ENCODE measurements at places on chromosomes 1 and 21.

DNA sequence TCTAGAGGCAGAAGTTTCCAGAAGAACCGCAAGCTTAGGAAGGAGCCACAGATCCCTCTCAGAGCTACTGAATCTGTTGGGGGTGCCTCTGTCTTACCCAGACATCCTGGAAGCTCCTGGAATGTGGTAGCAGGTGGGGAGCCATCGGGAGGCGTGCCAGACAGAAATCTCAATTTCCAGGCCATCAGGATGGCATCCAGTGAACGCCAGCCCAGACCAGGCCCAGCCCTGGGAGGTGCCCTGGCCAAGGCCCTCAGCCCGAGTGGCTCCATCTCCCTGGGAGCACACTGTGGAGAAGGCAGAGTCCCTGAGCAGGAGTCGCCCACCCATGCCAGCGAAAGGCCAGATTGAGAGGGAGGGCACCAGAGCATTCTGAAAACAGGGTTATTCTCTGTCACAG, 2.5 kb downstream of the ABCA4 start:
- no peak for DNase-seq

DNA sequence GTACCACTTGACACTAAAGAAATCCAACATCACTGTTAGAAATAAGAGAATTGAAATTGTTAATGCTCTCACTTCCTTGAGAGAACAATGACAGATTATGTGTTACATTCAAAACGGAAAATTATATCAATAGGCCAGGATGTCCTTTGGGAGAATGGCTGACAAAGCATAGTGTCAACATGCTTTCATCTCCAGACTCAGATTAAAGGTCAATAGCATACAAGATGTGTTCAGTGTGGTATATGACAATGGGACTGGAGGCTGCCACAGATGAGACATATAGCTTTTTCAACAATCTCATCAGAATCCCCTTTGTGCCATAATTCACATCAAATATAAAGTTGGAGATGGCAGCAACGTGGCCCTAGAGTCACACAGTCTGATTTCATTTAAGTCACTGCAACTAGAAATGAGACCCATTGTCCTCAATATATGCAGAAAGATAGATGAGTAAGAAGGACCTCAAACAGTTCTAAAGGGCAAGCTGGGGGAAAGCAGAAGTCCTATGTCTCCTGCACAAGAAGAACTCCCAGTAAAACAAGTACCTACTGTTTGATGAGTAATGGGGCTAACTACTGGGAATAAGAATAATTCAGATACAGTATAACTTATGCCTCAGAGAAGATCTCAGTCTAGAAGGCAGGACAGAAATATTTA, 327.9 kb downstream of the TTLL7 start:
- DNase-seq, result no peak

DNA sequence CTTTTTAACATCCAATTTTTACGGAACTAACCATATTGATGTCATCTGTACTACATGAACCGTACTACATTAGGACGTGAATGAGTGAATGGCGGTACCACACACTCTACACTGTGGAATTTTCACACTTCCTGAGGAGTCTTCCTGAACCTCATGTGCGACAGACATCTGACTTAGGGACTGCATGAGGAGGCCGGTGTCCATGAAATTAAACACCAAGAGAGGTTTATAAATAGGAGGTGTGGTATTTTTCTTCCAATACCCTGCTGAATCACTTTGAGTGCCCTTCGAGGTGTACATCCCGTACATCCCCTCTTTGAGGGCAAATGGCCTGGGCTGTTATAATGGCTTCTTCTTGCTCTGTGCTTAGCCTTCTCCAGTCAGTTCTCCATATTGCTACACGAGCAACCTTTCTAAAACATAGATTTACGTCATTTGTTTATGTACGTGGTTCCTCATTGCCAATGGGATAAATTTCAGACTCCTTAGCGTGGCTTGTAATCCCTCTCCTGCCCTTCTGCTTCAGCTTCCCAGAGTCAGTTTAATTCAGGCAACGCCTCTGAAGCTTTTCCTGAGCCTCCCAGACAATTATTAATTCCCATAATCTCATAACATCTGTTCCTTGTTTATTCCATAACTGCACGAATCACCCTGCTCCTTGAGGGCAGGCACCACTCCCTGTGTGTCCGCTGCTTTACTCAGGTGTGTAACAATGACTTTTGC, 9.4 kb downstream of the ST3GAL3 start:
- no peak for DNase-seq

- DNase-seq, result no peak
Measured at GRCh38 chr1:21921100-21921875, 15.8 kb downstream of the HSPG2 start.

DNA sequence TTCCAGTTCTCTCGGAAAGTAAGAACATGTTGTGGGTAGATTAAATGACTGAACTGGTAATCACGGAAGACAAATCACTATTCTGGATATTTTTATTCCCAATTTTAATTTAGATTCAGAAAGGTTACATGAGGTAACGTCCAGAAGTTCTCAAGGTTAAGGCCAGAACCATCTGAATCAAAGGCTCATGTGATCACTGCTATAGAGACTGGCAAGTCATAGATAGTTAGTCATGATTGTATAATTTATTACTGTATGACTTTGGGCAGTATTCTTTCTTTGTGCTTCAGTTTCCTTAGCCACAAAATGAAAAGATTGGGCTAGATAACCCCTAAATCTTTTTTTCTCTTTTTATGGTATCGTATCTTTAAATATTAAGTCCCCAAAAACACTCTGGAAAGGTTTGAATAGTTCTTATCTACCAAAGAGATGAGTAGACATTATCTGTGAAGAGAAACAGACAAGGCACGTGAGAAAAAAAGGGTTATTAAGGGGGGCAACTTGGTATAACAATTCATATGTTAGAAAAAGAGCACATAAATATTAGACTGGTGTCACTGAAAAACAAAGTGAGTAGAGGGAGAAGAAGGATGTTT, 241.0 kb downstream of the PTPRC start:
- no peak for DNase-seq

- DNase-seq, result no peak
Measured at GRCh38 chr1:194114288-194114687, 927.9 kb upstream of the B3GALT2 start.

- no peak for DNase-seq
Measured at GRCh38 chr1:218347723-218348627, 2.8 kb downstream of the TGFB2 start.

DNA sequence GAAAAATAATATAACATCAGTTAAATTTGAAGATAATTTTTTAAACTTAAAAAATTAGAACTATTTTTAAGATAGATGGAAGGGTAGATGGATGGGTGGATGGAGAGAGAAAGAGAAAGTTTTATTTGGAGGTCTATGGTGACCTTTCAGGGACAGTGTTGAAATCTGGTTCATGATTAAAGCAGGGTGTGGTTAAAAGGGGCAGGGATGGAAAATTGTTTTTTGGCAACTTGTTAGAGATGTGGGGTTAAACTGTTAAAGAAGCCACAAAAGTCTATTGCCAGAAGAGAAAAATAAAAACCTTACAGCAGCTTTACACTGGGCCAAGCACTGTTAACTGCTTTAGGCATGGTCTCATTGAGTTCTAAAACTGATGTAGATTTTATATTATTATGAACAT, 134.9 kb upstream of the GORAB start:
- no peak for DNase-seq

DNA sequence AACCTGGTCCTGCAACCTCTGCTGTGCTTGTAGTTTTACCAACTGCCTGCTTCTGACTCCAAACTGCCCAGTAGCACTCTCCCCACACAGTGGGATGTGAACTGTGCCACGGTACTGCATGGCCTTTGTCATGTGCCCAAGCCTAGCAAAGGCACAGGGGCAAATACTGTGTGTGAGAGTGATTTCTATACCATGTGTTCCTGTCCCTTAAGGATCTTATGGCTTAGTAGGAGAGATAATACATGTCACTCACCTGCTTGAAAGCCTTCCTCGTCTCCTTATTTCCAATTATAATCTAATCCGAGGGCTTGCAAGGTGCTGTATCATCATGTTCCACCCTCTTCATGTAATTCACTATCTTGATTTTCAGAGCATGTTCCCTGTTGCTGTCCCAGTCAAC, 51.3 kb downstream of the UBE4B start:
- no peak for DNase-seq

- DNase-seq, result no peak
Measured at GRCh38 chr1:73537400-73537799, 660.6 kb downstream of the LRRIQ3 start.

DNA sequence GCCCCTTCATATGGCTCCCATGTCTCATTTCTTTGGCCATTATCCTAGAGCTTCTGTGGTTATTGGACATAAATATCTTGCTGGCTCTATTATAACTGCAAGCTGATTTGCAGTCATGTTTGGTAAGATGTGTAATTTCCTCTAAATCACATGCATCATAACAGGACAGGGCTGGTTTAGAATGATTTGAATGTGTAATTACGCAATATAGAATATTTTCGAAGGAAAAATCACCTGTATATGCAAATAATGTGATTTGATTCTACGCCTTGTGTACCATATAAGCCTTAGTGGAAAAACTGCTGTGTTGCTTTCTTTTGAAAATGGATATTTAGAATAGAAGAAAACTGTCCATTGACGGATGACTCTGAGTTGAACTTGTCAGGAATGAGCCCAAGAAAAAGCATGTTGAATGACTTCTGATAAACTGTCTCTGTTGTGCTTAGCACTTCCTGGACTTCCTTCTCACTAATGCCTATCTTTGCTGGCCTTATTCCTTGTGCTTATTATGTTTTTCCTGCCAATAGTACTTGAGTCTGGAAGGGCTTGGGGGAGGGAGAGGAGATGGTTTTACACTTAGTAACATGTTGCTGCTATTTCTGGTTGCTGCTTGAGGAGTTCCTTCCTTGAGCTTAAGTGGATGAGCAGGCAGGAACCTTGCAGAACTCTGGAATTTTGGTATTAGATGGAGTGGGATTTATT, 6.5 kb downstream of the CACHD1 start:
- no peak for DNase-seq

DNA sequence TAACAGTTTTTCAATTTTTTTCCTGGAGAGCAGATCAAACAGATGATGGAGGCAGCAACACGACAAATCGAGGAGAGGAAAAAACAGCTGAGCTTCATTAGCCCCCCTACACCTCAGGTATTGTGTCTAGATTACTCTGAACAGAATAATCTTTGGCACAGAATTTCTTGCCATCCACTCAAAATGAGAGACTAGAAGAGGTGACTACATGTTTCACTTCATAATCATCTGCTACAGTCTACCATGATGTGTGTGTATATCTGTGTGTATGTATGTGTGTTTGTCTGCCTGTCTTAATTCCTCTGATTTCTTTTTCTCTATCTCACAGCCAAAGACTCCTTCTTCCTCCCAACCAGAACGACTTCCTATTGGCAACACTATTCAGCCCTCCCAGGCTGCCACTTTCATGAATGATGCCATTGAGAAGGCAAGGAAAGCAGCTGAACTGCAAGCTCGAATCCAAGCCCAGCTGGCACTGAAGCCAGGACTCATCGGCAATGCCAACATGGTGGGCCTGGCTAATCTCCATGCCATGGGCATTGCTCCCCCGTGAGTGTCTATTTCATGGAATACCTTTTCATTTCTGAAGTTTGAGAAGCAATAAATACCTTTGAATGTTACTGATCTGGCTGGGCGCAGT, 11.4 kb downstream of the PRPF3 start:
- no peak for DNase-seq

DNA sequence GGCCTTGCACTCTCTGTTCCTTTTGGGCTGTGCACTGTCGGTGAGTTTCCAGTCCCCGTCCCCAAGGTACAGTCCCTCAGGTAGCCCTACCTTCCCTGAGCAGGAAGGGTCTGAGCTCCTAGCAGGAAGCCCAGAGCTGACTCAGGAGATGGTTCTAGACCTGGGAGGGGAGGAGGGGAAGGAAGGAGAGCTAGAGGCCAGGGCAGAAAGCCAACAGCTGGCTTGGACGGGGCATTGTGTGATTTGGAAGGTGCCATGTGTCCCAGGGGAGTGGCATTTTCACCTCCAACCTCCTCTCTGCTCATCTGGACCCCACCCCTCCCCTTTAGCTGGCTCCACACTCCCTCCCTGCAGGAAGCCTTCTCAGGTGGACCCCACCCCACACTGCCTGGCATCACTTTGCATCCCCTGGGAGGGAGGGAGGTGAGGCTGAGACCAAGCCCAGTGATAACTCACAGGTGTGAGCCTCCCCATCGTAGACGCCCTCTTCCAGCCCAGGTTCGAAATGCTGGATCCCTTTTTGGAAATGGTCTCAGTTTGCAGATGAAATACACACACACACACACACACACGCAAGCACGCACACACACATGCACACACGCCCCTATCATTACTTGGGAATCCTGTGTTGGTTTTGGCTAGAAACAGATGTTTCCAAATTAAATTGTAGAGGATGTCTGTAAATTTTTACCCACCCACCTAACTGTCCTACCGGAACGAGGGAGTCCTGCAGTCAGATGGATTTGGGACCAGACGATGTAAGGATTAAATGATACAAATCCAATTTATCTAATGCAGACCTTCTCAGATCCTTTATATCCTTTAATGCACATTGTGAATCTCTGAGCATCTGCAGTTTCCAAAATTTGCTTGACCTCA, 19.7 kb upstream of the IFNLR1 start:
- no peak for DNase-seq

- no peak for DNase-seq
Measured at GRCh38 chr1:198756470-198756869, 117.6 kb downstream of the PTPRC start.

- DNase-seq, result no peak
Measured at GRCh38 chr1:246338098-246338497, 169.0 kb downstream of the SMYD3 start.

DNA sequence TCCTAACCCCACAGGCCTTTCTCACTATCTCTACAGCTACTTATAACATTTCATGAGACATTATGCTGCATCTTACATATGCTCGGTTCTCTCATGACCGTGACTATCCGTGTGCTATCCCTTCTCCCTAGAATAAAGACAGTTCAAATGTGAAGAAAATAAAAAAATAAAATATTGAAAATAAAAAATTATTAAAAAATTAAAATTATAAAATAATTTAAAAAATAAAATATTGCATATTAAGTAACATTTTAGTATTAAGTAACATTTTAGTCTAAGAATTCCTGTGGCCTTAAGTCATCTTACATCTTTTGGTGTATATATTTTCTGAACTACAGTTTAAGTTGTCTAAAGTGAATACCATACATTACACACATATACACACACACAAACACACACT, 415.5 kb downstream of the DPYD start:
- no peak for DNase-seq

GRCh38 chr1:169484683-169485430, 887 bp downstream of the SLC19A2 start:
- no peak for DNase-seq

- DNase-seq, result no peak
Measured at GRCh38 chr1:212013672-212014071, 21.7 kb downstream of the INTS7 start.

- DNase-seq, result no peak
Measured at GRCh38 chr1:222247811-222248310, 300.0 kb downstream of the HHIPL2 start.

GRCh38 chr1:176141449-176141848, 65.6 kb downstream of the COP1 start:
- no peak for DNase-seq

- DNase-seq, result no peak
Measured at GRCh38 chr1:172286629-172287076, 133.8 kb upstream of the C1orf105 start.

DNA sequence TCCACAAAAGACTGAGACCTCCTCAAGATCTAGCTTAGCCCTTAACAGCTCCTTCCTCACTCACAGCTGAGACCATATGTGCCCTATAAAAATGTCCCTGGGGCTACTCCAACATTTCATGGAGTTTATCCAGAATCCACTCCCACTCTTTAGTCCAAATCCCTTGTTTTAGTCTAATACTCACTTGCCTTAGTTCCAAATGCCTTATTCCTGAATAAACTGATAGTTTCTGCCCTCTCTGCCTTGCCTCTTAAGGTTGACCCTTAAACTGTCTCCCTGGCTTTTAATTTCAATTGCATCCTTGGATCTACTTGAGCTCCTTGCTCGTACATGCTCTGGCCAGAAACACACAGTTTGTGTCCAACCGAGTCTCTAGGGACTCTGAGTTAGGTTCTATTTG, 47.3 kb upstream of the LYPLAL1 start:
- no peak for DNase-seq

Data from GM19239 (cell line).